ENCODE measurements at places on chromosomes 6 and 20.

GRCh38 chr6:142925575-142926110, 19.3 kb downstream of the HIVEP2 start:
- DNase-seq: no peak

DNA sequence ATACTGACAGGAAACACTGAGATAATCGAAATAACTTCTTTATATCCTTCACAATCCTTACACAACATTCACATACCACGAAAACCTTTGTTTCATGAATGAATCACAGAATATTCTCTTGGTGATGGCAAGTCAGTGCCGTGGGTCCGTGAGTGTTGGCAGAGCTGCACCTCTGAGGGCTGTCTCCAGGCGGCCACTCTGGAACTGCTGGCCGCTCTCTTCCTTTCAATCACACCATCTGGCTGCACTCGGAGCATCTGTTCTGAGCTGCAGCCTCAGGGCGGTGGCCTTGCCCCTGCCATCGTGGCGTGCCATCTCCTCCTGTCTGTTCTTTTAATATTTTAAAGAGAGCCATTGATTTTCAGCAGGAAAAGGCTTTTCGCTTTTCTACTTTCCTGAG, 129.4 kb upstream of the AFDN start:
- DNase-seq: no peak

- no peak for DNase-seq
Observed at GRCh38 chr6:163354761-163355425, 59.6 kb upstream of the QKI start.

GRCh38 chr6:24547243-24547642, 52.5 kb downstream of the ALDH5A1 start:
- peak; percentile 35 for DNase-seq

Measured in activated naive CD4-positive, alpha-beta T cell treated with Interleukin-2 at 50 U/mL for 16 hours (primary cell).